ENCODE measurements at places on chromosomes 4 and X. TPM values are rescaled to one million over a fixed set of nuclear protein-coding genes. Genes with fewer than 3 reads are reported as not detected.

- no peak overlapping the region for H3K27ac ChIP-seq
- peak; percentile 35 for DNase-seq
- H3K27me3 ChIP-seq = no peaks in the 10 kb centered on the region
- H3K36me3 ChIP-seq = no peaks in the 10 kb centered on the region
Observed at GRCh38 chr4:85147481-85148076, 181.1 kb upstream of the WDFY3 start.

GRCh38 chrX:23376581-23376980 lies 41.9 kb downstream of the PTCHD1 start:
- H3K36me3 ChIP-seq = no peaks in the 10 kb centered on the region
- no peak overlapping the region for H3K4me3 ChIP-seq
- peaks cover 22% of the 10 kb centered on the region for H3K4me1 ChIP-seq
- no peaks in the 10 kb centered on the region for H3K27me3 ChIP-seq
- DNase-seq = no peak
- H3K27ac ChIP-seq = no peak overlapping the region

DNA sequence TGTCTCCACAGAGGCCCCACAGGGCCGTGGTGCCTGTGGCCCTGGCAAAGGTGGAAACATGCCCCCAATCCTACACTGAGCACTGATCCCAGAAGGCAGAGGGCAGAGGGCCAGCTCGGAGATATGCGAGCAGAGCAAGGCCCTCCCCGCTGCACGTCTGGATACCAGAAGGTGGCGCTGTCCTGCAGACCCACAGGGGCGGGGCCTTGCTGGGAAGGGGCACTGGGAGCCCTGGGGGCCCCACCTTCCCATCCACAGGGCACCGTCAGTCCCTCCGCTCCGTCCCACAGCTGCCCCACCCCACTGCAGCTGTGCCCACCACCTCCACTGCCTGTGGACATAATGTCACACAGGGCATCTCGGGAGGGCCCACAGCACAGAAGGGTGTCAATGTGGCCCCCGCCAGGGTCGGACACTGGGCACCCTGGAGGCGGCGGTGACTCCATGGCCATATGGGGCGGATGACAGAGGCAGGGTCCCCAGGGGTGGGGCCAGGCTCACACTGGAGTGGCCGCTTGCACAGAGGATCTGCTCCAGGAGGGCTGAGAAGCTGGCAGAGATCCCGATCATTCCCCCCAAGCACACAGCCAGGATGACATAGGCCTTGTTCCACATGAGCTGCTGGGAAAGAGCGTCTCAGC lies 4.8 kb downstream of the SLC49A3 start:
- no peaks in the 10 kb centered on the region for H3K27me3 ChIP-seq
- H3K27ac ChIP-seq = no peak overlapping the region
- H3K36me3 ChIP-seq = no peaks in the 10 kb centered on the region
- peaks cover 30% of the 10 kb centered on the region for H3K4me1 ChIP-seq
- no peak overlapping the region for H3K4me3 ChIP-seq
- peak; percentile 46 for DNase-seq

GRCh38 chr4:118992149-118992548 lies 103.5 kb downstream of the SYNPO2 start:
- no peak overlapping the region for H3K27ac ChIP-seq
- no peaks in the 10 kb centered on the region for H3K36me3 ChIP-seq
- peaks cover 13% of the 10 kb centered on the region for H3K4me1 ChIP-seq
- no peak for DNase-seq

KLHL34 gene
- not detected for total RNA-seq

P2RY4 gene
- total RNA-seq = not detected

AVPR2 gene
- not detected for total RNA-seq

Measured in astrocyte (in vitro differentiated cells and primary cell).